Astrocyte (in vitro differentiated cells and primary cell): ENCODE measurements at places on chromosomes 5 and 9. TPM values are rescaled to one million over a fixed set of nuclear protein-coding genes. Genes with fewer than 3 reads are reported as not detected.

DNA sequence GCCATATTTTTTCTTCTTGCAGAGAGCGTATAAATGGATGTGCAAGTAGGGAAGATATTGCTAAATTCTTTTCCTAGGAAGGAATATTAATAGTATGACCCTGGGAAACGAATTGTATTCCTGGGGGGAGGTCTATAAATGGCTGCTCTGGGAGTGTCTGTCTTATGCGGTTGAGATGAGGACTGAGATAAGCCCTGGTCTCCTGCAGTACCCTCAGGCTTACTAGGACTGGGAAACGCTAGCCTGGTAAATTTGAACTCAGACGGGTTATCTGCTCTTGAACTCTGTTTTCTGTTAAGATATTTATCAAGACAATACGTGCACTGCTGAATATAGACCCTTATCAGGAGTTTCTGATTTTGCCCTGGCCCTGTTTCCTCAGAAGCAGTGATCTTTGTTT is 1126.4 kb upstream of the C9orf72 start:
- DNase-seq = no peak

GRCh38 chr9:18185196-18185595 is 288.8 kb upstream of the ADAMTSL1 start:
- no peak for DNase-seq

Gene C6
- total RNA-seq = not detected in 2 replicates

DNA sequence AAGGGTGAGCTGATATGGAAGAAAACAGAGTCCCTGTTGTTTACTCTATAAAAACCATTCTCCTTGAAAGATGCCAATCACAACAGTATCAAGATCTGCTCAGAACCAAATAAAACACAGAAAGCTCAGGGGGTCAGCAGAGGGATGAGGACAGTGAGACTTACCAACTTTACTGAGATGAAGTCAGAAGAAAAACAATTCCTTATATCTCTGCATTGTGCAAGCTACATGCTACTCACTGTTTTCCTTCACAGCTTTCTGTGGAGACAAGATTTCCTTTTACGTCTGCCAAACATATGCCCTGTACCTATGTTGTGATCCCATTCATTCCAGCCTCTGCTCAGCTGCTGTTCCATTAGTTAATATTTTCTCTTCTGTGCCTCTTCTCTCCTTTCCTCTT is 185.6 kb downstream of the TSSK1B start:
- DNase-seq = peak; percentile 12

Gene ZDHHC11B
- 0.23 and 0.29 TPM in 2 replicates for total RNA-seq
